ENCODE measurements at places on chromosomes 5 and 9.

DNA sequence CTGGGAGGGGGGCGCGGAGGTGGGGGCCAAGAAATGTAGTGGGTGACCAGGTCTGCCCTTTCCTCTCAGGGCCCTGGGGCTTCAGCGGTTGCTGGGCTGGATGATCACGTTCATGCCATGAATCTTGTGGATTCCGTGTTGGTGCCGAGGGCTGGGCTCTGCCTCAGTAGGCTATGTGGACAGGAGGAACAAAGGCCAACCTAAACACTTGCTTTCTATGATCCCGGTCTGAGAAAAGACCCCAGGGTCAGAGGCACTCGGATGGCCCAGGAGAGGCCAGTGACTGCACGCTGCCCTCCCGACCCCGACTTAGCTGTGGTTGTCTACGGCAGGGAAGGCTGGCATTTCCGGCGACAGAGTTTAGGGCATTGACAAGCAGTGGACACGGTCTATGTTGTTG is 26.6 kb downstream of the PHF2 start:
- no peak for DNase-seq

- DNase-seq: peak; percentile 33
Measured at GRCh38 chr5:124438903-124439281, 307.5 kb downstream of the ZNF608 start.

DNA sequence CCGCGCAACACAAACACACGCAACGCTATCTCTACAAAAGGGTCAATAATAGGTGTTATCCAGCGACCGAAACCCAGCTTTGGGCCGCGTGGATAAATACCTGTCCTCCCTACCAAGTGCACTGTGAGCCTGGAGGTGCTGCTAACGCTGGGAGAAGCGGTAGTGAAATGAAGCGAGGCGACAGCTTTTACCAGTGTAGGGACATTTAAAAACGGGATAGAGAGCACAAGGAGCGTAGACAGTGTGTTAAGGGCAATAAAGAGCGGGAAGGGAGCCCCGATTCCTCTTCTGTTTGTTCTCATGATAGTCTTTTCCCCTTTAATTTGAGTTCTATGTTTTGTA is 421 bp upstream of the DEPDC1B start:
- DNase-seq: no peak

GRCh38 chr5:123701511-123702200 is 189.7 kb downstream of the CSNK1G3 start:
- no peak for DNase-seq

- DNase-seq: no peak
Measured at GRCh38 chr5:124951661-124952060, 205.2 kb upstream of the ZNF608 start.

DNA sequence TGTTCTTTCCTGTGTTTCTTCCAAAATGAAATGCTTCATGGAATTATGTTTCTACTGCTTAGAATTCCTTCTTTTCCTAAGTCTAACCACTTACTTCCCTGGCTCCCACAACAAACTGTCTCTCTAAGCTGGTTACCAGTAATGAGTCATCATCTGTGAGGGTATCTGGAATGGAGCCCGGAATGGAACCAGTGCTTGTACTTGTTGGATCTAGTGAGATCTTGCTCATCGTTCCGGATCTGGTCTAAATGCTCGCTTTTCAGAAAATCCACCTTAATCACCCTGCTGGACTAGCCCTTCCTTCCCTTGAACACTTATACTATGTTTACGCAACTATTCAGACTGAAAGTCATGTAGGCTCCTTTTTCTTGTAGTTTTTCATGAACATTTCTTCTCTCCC is 184.8 kb downstream of the PBX3 start:
- DNase-seq: no peak

- DNase-seq: no peak
Measured at GRCh38 chr9:80926611-80927010, 762.7 kb downstream of the TLE1 start.

DNA sequence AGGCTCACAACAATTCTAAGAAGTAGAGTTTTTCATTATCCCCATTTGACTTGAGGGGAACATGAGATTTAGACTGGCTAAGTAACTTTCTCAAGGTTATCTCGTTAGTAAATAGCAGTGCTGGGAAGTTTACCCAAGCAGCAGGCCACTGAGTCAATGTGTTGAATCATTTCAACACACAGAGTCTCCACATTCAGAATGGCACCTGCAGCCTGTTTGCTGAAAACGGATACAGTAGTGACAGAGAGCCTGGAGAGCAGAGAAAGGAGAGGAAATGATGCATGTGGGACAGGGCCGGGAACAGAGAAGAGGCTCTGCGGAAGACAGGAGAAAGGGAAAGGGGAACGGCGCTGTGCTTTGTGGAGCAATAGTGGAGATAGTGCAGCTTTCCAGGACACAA is 33.5 kb upstream of the ZSWIM6 start:
- DNase-seq: no peak

GRCh38 chr5:166251786-166252185 is 2039.7 kb upstream of the WWC1 start:
- no peak for DNase-seq

DNA sequence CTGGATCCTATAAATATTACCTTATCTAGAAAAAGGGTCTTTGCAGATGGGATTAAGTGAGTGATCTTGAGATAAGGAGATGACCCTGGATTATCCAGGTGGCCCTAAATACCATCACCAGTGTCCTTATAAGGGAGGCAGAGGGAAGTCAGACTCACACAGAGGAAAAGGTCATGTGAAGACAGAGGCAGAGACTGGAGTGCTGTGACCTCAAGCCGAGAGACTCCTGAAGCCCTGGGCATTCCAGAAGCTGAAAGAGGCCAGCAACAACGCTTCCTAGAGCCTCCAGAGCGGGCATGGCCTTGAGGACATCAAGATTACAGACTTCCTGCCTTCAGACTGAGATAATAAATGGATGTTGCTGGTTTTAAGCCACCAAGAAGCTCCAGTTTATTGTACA is 118.8 kb downstream of the ATPSCKMT start:
- DNase-seq: no peak

GRCh38 chr5:112210430-112211005 is 208.6 kb downstream of the EPB41L4A start:
- DNase-seq: no peak

GRCh38 chr9:131769361-131769760 is 29.5 kb upstream of the RAPGEF1 start:
- no peak for DNase-seq

DNA sequence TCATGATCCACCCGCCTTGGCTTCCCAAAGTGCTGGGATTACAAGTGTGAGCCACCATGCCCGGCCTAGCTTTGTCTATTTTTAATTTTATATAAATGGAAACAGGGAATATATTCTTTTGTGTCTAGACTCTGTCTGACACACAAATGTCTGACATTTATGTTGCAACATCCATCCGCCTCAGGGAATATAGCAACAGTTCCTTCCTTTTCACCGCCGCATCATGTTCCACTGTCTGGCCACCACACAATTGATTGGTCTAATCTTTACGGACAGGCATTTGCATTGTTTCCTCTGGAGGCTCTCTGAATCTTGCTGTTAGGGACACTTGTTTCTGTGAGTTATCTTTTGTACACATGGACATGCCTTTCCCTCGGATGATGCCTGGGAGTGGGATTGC is 20.1 kb upstream of the TBC1D9B start:
- DNase-seq: no peak

DNA sequence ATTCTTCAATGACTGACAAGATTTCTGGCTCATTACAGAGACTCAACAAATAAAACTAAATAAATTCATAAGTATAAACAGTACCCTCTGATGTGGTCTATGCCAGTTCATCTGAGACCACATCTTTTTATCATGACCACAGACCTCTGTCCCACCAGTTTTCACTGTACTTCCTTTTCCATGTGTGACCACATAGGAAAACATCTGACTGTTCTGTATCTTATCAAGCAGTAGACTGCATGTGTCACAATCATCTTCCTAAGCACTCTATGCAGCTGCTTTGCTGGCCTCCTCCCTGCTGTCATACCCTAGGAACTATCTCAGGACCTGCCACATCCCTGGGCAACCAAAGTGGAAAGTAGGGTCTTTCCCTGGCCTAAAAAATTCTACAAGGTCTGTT is 205.0 kb upstream of the ZNF462 start:
- no peak for DNase-seq

GRCh38 chr5:44842496-44843282 is 33.9 kb downstream of the MRPS30 start:
- DNase-seq: no peak

GRCh38 chr5:64789457-64789856 is 20.7 kb downstream of the CWC27 start:
- no peak for DNase-seq

DNA sequence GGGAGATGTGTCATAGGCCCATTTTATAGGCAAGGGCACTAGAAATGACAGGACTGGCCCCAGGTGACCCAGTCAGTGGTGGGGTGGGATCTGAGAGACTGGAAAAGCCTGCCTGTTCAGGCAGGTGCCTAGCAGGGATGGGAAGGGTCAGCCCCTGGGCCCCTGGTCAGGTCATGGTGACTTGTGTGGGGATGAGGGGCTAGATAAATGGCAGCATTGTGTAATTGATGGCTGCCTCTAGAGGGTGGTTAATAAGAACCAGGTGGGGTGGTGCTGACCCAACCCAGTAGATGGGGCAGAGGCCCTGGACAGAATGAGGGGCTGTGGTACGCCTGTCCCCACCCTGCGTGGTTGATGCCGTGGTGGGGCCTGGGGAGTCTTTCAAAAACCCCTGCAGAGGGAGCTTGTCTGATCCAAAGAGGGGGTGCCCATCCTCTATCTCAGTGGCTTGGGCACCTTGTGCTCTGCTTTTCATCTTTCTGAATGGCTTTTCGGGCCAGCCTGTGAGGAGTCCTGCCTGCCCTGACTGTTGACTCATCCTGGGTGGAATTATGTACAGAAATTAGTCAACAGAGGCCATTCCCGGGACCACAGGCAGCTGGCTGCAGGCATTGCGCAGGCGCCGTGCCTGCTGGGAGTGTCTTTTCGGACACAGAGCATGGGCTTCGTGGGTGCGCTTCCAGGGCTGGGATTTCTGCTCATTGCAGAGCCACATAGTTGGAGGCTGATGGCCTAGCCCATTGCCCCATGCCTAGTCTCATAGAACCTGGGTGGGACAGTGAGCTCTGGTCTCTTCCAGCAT is 93.6 kb upstream of the PITX1 start:
- no peak for DNase-seq

GRCh38 chr9:111661150-111661801 is at the start of gene GNG10:
Gene GNG10 (plus strand): TSS chr9:111661605. CDS start chr9:111661635, 30 bp downstream.
- no peak for DNase-seq

- no peak for DNase-seq
Measured at GRCh38 chr9:75997206-75997605, 106.7 kb downstream of the PCSK5 start.

DNA sequence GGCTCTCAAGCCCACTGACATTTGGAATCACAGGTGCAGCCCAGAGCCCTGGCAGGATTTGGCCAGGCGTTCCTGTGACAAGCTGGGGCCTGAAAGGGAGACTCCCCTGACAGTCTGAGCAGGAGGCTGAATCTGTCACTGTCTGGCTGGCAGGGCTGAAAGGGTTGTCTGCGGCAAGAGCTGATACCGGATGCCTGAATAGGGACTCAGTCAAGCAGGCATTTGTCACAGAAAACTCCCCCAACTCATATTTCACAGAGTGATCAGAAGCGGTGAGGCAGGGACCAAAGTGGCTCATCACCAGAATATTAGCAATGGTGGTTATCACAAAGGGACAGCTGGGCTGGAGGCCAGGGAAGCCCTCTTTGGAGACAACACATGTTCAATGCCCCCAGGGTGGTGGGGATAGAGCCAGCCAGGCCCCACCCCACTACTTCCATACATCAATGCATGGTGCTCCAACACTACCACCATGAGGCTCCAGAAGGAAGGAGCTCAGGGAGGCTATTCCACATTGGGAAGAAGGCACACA is 295.5 kb downstream of the DTWD2 start:
- DNase-seq: peak; percentile 12

GRCh38 chr5:176743868-176744583 is 66.3 kb upstream of the UNC5A start:
- no peak for DNase-seq

GRCh38 chr5:120895660-120896059 is 431.6 kb downstream of the PRR16 start:
- DNase-seq: no peak

- no peak for DNase-seq
Measured at GRCh38 chr5:37251665-37252064, 2.5 kb upstream of the CPLANE1 start.

DNA sequence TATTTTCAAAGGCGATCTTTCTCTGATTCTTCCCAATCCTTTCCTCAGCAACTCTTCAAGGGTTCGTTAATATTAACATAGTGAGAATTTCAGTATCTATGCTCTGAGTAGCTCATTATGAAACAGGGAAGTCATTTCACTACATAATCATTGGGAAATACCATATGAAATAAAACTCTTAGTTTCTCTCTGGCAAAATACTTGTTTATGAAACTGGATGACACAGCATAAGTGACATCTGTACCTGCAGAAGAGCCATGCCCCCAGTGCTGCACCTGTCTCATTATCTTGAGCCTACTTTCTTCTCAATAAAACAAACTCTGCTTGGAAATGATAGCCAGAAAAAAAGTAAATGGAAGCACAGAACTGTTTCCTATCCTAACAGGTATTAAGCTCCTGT is 33.8 kb upstream of the OTULIN start:
- DNase-seq: no peak

DNA sequence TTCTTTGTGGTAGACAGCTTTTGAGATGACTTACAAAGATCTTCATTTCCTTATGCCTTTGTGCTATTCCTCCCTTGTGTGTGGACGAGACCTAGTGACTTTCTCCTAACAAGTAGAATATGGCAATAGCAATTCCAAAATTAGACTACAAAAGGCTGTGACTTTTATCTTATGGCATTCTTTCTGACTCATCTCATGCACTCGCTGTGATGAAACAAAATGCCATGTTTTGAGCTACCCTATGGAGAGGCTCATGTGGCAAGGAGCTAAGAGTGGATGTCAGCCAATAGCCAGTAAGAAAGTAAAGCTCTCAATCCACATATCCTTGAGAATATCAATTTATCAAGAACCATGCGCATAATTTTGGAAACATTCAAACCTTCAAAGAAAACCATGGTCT is 380.5 kb upstream of the SMC2 start:
- no peak for DNase-seq

GRCh38 chr5:149240354-149240998 is 31.2 kb upstream of the AFAP1L1 start:
- no peak for DNase-seq

DNA sequence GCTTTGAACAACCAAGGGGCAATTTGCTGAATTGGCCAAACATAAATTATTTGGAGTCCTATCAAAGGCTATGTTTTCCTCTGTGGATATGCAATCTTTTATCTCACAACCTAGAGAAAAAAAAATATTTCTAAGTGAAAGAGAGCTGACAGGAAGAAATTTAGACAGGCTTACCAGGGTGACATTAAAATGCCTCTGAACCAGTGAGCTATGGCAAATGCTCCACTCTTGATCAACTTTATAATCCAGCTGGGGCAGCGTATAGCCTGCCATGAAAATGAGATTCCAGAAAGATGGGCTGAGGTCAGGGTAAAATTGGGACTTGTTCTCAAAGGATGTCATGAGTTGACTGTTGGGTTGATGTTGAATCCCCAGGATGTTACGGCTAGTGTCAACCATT is 399.3 kb upstream of the TRPC7 start:
- no peak for DNase-seq

DNA sequence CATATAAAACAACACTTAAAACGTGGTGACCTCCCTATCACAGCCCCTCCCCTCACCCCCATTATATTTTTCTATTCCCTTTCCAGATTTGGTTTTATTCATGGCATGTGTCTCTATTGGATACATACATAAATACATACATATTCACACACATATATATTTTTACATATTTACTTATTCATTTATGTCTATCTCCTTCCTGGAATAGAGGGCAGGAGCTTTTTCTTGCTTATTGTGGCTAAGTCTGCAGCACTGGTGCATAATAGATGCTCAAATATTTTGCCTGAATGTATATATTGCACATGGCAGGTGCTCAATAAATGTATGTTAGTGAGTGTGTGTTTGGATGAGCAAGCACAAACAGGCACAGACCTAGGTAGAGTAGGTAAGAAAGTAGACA is 2.5 kb downstream of the AGXT2 start:
- no peak for DNase-seq
